Epithelial cell of proximal tubule (primary cell): ENCODE measurements at places on chromosomes 12 and 14. TPM values are rescaled to one million over a fixed set of nuclear protein-coding genes. Genes with fewer than 3 reads are reported as not detected.

GRCh38 chr12:52181746-52182145, 10.1 kb downstream of the KRT80 start:
- no peak for DNase-seq

- no peak for DNase-seq
Measured at GRCh38 chr14:52949711-52950409, 990 bp downstream of the FERMT2 start.

GRCh38 chr12:45637242-45637641, 92.3 kb upstream of the ARID2 start:
- DNase-seq, result no peak

GRCh38 chr12:64864319-64864718, 39.9 kb downstream of the TBC1D30 start:
- no peak for DNase-seq

DNA sequence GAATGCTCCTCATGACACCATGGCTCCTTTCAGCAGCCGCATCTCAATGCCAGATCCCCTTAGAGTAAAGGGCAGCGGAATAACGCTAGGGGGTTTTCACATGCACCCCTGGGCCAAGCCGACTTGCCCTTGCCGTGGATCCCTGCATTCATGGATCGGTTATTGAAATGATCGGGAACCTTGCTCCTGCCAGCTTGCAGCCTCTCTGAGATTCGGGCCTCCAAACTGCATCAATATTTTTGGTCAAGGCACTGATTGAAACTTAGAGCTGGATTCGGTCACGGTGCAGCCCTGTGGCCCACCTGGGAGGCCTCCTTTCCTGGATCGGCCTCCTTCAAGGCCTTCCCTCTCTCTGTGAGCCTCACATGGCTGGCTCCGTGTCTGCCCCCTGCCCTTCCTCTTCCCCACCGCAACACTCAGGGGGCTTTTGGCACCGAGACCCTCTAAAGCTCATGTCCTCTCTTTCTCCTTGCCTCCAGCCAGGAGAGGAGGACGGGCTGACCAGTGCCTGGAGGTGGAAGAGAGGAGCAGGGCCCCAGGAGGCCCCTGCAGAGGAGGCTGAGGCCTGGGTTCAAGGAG, 1.8 kb downstream of the PTPN6 start:
- DNase-seq, result no peak

DNA sequence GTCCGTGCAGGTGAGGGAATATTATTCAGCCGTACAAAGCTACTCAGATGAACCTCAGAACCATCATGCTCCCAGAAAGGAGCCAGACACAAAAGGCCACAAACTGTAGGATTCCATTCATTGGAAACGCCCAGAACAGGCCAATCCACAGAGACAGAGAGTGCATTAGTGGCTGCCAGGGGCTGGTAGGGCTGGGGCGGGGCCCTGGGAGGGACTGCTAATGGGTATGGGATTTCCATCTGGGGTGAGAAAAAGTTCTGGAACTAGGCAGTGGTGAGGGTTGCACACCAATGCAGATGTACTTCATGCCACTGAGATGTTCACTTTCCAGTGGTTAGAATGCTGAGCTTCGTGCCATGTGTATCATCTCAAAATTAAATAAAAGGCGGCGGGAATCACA, 101.1 kb downstream of the RFLNA start:
- no peak for DNase-seq

RPS6KL1 gene
- 18.7 and 21.3 TPM in 2 replicates for total RNA-seq

RASSF9 gene
- total RNA-seq, result 1.8 and 3.8 TPM in 2 replicates

AQP2 gene
- total RNA-seq, result not detected in 2 replicates
